ENCODE measurements at places on chromosomes 5 and 9.

DNA sequence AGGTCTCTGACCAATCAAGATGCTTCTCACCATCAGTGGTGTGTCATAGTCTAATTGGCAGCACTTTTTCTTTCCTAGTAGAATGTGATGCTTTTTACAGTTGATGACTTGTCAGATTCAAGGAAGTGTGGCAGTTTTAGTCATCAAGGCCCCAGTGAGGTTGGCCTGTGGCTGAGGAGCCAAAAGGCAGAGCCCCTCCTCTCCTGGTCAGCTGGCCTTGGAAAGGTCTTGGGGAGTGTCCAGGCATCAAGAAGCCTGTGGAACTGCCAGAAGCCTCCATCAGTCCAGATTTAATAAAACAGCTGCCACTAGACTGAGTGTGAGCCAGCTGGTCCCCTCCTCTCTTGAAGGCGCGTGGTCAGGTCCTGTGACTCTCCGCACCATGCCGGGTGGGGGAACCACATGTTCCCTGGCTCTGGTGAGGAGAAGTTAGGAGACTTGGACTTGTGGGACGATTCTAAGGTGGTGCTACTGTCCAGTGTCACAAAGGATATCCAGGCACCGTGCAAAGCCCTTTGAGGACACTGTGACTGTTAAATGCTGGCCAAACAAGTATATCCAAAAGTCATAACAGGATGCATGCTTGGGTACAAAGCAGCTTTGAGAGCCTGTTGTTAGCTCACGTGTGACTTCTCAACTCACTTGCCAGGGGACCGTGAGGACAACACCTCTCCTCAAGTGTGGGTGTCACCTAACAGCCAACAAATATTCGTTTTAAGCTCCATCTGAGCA lies 6.1 kb upstream of the ANGPTL2 start:
- DNase-seq = peak; percentile 66

DNA sequence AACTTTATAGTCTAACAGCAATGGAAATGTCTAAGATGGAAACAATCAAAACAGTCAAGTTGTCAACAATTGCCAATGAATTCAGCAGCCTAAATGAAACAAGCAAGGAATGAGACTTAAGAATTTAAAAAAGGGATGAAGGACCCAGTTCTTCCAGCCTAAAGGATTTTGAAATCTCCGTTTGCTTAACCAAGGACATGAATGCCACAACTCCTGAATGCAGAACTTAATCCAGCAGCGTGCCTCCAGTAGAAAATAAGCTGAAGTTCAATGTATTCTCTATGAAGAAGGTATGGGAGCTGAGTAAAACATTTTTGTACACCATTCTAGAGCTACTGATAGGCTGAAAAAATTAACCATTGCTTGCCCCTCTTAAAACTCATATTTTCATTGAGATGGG lies 411.3 kb downstream of the ARHGEF28 start:
- no peak for DNase-seq

GRCh38 chr9:223152-223551 lies 8.5 kb downstream of the DOCK8 start:
- no peak for DNase-seq

DNA sequence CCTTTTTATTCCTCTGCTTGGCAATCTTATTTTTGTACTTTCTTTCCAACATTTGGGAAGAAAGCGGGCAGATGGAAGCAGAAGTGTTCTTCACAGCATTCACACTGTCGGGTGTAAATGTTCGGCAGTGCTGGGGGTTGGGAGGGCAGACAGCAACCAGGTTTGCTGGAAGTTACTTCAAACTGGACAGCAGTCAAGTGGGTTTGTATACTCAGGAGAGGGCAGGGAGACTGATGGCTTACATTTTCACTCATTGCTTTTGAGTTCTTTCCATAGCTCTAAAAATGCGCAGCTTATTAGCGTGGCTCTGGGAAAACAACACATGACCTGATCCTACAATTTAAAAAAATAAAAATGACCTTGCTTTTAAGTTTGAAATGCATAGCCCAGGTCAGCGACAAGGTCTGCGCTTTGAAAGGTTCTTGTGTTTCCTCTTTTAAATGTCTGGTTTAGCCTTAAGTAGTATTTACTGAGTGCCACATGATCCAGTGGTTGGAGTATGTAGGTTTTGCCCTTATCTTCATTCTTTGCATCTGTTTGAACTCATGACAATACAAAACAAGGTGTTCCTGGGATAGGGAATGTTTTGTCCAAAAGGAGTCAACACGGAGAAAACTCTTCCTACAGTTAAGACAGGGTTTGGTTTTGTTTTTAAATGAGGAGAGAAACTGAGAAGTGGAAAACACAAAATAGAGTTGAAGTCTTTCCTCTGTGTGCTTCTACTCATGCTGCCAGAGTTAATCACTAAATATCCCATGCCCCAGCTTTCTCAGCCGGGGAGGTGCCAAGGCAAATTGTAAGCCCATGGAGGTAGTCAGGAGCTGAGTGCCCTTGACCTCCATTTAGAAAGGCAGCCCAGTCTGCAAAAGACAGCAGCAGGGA lies 132.7 kb upstream of the DMRT1 start:
- DNase-seq = no peak

DNA sequence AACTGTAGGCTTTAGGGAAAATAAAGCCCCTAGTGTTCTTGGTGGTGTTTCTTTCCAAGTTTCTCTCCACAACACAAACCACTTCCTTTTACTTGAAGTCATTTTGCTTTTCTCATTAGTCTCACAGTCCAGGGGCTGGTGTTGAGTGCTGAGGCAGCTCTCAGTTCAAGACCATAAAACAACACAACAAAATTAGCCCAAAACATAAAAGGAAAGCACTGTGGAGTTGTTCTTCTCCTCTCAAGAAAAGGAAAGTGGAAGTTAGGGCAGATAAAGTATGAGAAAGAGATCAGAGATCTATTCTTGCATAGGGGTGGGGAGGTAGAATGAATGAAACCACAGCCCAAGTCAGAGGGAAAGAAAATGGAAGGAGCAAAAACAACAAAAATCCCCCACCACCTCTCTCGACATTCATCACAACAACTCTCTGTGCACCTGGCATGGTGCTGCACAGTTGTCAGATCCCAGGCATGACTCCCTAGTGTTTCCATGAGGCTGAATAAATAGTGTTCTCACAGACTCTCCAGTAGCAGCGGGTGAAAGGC lies 569.9 kb downstream of the RAB3C start:
- no peak for DNase-seq

DNA sequence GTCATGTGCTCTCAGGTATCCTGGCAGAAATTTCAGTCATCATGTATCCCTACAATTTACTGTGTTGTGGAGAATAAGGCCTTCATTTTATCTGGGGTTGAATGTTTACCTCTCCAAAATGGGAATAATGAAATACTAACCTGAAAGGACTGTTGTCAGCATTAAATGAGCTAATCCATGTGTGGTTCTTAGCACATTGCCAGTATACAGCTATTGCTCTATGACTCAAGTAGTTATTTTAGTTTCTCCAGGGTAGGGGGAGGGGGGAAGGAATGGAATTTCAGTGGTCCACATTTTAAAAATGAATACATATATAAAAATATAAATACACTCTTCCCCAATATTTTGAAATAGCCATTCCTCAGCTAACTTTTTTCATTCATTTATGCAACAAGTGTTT lies 3.5 kb downstream of the PAM start:
- DNase-seq = no peak

DNA sequence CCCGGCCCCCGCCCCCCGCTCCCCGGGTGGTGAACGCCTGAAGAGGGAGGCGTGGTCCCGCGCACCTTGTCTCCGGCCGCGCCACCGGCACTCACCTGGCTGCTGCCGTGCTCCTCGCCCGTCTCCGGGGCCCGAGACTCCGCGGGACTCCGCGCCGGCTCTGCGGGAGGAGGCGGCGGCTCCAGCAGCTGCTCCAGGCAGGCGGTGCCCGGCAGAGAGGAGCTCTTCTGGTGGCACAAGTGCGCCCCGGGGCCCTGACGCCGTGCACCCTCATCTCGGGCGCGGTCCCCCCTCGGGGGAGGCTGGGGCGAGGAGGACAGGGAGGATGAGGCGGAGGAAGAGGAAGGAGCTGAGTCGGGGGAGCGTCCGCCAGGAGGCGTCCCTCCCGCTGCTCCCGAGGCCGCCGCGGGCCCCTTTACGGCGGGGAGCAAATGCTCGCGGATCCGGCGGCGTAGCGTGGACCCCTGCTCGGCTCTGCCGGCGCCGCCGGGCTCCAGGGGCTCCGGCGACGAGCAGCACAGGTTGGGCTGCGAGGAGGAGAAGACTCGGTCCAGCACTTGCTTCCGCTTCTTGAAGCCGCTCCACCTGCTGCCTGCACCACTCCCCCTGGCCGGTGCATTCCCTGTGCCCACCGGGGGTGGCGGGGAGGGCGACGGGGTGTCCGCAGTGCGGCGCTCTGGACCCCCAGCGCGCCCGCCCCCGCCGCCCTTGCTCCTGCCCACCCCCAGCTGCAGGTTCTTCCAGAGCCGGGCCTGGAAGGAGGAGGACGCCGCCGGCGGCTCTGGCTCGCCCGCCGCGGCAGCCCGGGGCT lies 928 bp downstream of the MCTP1 start:
- DNase-seq = peak; percentile 1

- no peak for DNase-seq
Observed at GRCh38 chr9:83372957-83373356, 165.2 kb downstream of the FRMD3 start.

GRCh38 chr9:101977614-101978210 lies 239.3 kb upstream of the GRIN3A start:
- no peak for DNase-seq

GRCh38 chr5:180467028-180467975 lies 26.9 kb upstream of the CNOT6 start:
- no peak for DNase-seq

DNA sequence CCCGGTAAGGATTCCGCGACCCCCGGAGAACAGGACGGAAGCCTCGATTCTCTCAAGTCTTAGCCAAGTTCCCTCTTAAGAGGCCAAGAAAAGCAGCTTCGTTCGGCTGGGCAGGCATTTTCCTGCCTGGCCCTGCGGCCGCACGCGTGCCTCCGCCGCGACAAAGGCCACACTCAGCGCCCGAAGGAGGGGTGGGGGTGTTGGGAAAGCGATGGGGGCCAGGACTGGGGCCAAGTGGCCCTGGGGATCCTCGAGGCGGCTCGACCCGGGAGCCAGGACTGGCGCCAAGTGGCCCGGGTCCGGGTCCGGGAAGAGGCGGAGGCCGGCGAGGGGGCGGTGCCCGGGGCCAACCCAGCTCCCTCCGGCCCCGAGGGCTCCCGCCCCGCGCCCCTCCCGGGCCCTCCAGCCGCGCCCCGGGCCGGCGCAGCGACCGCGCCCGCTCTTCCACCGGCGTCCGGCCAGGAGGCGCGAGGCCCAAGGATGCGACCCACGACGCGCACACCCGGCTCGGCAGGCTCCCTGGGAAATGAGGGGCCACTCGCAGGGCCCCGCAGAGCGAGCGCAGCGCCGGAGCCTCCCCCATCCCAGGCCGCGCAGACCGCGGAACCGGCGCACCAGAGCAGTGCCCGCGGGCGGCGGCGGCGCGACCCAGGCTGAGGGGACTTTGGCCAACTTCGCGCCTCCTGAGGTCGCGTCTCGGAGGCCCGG lies 756 bp downstream of the VAV2 start:
- DNase-seq = no peak

- no peak for DNase-seq
Observed at GRCh38 chr5:27191786-27192510, 153.6 kb upstream of the CDH9 start.

GRCh38 chr9:36969216-36969771 lies 64.8 kb downstream of the PAX5 start:
- no peak for DNase-seq

DNA sequence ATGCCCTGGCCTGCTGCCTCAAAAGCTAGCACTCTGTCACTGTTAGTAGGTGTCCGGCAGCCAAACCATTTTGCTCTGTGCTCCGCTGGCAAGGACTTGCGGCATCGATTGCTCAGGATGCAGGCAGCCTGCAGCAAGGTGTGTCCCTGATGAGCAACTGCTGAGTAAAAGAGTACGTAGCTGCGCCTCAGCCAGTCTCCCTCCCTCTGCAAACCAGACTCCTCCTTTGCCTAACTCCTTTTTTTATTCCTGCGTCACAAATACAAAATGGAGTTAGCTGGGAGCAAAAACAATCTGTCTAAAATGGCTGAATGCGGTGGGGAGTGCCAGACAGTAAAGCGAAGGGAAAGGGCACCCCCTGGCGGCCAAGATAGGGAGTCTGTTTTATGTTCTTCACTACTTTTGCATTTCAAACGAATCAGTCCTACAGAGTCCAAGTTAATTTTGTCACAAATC lies 61.1 kb downstream of the DIAPH1 start:
- peak; percentile 95 for DNase-seq

DNA sequence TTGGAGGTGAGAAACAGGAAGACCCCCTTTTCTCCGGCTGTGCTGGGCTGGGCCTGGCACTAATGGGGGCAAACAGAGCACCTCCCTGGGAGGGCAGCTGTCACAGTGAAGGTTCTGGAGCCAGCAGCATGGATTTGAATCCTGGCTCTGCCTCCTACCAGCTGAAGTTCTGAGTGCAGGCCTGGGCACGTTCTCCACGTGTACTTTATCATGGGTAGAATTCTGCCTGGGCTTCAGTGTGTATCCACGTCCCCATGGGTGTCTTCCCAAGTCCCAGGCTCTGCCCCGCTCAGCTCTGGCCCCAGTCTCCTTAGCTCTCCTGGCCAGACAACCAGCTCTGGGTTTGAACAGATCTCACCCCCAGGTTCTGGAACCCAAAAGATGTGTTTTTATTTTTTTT lies 223.2 kb downstream of the PBX3 start:
- DNase-seq = no peak

DNA sequence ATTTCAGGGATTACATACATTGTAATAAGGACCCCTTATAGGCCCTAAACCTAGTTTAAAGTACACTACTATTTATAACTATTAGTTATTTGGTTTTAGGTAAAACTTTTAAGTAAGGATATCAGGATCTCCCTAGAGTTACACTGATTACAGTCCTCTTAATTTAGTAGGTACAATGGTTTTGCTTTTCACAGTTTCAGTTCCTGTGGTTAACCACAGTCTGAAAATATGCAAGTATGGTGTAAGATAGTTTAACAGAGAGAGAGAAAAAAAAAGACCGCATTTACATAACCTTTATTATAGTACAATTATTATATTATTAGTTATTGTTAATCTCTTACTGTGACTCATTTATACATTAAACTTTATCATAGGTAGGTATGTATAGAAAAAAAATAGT lies 725.3 kb upstream of the PTPRD start:
- DNase-seq = no peak

- DNase-seq = peak; percentile 62
Observed at GRCh38 chr5:98510143-98510985, 263.1 kb upstream of the RGMB start.

- DNase-seq = no peak
Observed at GRCh38 chr5:172488221-172488620, 33.9 kb upstream of the SH3PXD2B start.
